ENCODE measurements at places on chromosomes 3 and 15.

GRCh38 chr15:63061975-63062374 is 19.4 kb downstream of the TPM1 start:
- DNase-seq: no peak

DNA sequence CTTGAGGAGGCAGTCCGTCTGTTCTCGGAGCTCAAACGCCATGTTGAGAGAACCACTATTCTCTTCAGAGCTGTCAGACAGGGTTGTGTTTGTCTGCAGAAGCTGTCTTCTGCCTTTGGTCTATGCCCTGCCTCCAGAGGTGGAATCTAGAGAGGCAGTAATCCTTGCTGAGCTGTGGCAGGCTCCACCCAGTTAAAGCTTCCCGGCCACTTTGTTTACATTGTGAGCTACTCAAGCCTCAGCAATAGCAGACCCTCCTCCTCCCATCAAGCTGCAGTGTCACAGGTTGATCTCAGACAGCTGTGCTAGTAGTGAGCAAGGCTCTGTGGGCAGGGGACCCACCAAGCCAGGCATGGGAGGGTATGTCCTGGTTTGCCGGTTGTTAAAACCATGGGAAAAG is 8.9 kb downstream of the OR5AC2 start:
- DNase-seq: no peak

- no peak for DNase-seq
These were observed 21.8 kb downstream of the PLXND1 start for GRCh38 chr3:129584631-129585030.

GRCh38 chr3:183541738-183542137 is 13.8 kb downstream of the KLHL6 start:
- DNase-seq: no peak

GRCh38 chr3:51691949-51692348 is 14.9 kb upstream of the GRM2 start:
- DNase-seq: no peak

- DNase-seq: no peak
These were observed 56.0 kb downstream of the LRTM1 start for GRCh38 chr3:54871867-54872266.

DNA sequence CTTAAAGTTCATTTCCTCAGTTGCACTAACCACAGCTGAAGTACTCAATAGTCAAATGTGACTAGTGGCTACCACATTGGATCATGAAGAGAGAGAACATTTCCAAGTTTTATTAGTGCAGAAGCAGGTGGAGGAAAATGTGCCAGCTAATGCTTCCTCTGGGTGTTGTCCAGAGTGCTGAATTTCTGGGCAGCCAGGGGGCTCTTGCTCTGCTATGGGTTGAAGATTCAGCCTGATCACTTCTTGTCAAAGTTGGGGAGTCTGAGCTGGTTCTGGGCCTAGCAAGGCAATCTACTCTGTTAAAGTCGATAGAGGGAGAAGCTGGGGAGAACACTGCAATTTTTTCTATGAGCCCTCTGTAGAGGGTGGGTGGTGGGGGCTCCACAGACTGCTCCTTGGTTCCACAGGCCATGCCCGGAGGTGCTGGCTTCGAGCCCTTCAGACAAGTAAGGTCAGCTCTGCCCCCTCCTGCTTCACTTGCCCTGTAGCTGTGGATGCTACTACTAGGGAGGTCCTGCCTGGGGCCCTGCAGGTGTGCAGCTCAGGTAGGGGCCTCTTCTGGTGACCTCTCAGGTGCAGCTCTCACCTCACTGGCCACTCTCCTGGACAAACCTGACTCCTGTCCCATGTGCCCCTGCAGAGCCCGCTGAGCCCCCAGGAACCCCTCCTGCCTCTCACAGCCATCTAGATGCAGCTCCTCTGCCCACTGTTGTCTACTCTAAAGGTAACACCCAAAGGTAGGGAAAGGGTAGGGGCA is 8.2 kb downstream of the ALG3 start:
- DNase-seq: no peak

GRCh38 chr3:53180305-53181023 is 19.5 kb downstream of the PRKCD start:
- no peak for DNase-seq

GRCh38 chr3:189975391-189975990 is 145.2 kb downstream of the P3H2 start:
- DNase-seq: no peak

DNA sequence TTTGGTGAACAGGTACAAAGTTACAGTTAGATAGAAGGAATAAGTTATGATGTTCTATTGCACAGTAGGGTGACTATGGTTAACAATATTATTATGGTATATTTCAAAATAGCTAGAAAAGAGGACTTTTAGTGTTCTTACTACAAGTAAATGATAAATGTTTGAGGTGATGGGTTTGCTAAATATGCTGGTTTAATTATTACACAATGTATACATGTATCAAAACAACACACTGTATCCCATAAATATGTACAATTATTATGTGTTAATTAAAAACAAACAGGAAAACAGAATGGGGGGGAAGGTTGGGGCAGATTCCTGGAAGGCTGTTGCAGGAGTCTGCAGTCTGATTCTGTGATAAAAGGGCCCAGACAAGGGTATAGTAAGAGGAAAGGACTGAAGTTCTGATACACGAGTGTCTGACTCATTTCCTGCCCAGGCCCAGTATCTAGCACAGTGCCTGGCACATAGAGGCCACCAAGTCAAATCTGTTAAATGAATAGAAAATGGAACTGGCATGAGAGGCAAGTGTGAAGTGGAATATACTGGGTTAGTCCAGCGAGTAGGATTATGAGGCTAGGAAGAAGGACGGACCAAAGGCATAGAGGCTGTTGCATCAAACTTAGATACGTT is 7.2 kb upstream of the ENTPD3 start:
- DNase-seq: no peak

- no peak for DNase-seq
These were observed 13.5 kb upstream of the OR5AC2 start for GRCh38 chr3:98073486-98073885.

- no peak for DNase-seq
These were observed 45.2 kb downstream of the TMEM108 start for GRCh38 chr3:133083395-133083794.

DNA sequence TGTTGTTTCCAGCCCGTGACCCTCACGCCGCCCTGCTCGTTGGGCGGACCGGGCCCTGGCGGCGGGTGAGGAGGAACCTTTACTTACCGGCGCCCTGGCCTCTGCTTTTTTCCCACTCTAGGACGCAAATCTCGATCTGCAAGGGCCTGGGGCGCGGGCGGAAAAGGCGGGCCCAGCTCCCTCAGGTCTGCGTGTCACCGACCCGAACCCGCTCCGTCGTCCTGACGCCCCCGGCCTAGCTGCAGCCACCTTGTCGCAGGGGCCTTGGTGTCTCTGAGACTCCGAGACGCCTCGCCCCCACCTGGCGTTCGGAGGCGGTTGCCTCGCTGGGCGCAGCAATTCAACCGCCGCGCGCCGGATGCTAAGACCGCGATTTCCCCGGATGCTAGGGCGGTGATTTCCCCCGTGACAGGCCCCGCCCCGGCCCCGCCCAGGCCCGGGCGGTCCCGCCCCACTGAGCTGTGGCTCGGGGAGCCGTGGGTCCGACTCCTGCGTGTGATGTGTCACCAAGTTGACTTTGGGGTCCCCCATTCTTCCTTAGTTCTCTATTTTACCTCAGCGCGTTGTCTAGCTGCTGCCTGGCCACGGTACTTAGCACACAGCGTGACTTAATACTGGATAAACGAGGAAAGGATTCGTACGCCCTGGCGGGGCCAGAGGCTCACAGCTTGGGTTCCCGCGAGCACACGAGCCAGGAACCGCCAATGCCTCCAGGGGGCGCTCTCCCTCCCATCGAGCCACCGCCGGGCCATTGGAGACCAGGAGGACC is at the start of gene RPL39L:
TSS of gene RPL39L (minus strand) at position 371 of the 769 bp plus-strand sequence. CDS start 18,196 bp downstream, outside the sequence.
- DNase-seq: peak; percentile 81

GRCh38 chr3:61354604-61355003 is 103.4 kb upstream of the FHIT start:
- DNase-seq: no peak

DNA sequence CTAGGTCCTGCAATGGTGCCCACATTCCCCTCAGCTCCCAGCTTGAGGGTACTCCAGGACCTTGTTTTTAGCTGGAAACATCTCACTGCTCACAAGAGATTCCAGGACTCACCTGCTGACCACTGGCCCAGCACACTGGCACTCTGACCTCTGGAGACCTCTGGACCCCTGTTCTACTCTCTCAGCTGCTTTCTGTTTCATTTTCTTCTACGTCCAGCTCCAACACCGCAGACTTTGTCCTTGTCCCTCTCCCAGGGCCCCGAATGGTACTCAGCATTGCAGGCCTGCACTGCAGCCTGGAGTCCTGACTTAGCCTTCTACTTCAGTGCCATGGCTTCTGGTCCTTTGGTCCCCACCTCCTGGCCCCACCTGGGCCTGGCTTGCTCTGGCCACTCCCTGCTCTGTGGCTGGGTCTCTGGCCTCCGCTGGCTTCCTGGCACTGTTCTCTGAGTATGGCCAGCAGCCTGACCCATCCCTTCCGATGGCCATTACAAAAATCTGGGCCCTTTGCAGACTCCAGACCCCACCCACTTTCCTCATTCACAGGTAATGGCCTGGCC is 27.9 kb downstream of the KY start:
- DNase-seq: no peak

DNA sequence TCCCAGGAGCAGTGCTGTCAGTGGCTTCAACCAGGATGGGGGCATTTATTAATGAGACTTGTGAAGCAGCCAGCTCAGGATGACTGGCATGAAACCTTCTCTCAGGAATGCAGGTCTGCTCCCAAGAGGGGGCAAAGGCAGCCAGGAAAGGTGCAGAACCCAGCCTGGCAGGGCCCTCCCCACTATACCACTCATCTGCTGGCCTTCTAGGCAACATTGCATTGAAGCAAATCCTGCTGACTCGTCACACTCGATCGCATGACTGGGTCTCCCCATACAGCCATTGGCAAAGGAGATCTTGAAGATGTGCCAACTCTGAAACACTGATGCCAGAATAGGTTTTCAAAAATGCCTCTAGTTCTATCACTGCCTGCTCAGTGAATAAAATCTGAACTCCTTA is 65.7 kb upstream of the CMTM7 start:
- no peak for DNase-seq

Data from right lung (tissue), 10 donors.